ENCODE measurements at places on chromosomes 13 and 19. TPM values are rescaled to one million over a fixed set of nuclear protein-coding genes. Genes with fewer than 3 reads are reported as not detected.

Gene NLRP12
- 1.3 TPM for total RNA-seq

Gene TNFRSF19
- 0.18 TPM for total RNA-seq

Gene SLC46A3
- total RNA-seq = 15.4 TPM

Gene ZNF468
- 24.3 TPM for total RNA-seq

Gene ARL11
- 0.09 TPM for total RNA-seq

Gene MISP3
- total RNA-seq = 0.09 TPM

Data from endothelial cell of coronary artery (primary cell).